ENCODE measurements at places on chromosomes 11 and 22.

- no peak for DNase-seq
These were observed 358.4 kb downstream of the OPCML start for GRCh38 chr11:133173810-133174412.

DNA sequence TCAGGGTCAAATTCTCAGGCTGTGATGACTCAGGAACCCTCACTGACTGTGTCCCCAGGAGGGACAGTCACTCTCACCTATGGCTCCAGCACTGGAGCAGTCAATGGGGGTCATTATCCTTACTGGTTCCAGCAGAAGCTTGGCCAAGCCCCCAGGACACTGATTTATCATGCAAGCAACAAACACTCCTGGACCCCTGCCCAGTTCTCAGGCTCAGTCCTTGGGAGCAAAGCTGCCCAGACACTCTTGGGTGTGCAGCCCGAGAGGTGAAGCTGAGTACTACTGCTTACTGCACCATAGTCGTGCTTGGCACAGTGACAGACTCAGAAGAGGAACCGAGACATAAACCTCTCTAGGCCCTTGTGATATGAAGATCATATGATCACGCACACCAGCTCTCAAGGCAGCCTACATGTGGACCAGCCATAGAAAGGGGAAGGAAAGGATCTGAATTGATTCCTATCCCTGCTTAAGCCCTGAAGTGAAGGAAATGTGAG, 58.2 kb downstream of the ZNF280B start:
- DNase-seq: no peak

- no peak for DNase-seq
These were observed 214.6 kb downstream of the NTM start for GRCh38 chr11:131584785-131585592.

GRCh38 chr11:19711911-19712280, 741 bp upstream of the NAV2 start:
- no peak for DNase-seq

- no peak for DNase-seq
These were observed 268.2 kb downstream of the FAM181B start for GRCh38 chr11:82465481-82465880.

- DNase-seq: no peak
These were observed 75.1 kb downstream of the LARGE2 start for GRCh38 chr11:45997599-45997998.

- DNase-seq: no peak
These were observed 3.3 kb downstream of the OR51B4 start for GRCh38 chr11:5298451-5298850.

GRCh38 chr11:20102397-20102796, 57.9 kb downstream of the DBX1 start:
- DNase-seq: no peak

DNA sequence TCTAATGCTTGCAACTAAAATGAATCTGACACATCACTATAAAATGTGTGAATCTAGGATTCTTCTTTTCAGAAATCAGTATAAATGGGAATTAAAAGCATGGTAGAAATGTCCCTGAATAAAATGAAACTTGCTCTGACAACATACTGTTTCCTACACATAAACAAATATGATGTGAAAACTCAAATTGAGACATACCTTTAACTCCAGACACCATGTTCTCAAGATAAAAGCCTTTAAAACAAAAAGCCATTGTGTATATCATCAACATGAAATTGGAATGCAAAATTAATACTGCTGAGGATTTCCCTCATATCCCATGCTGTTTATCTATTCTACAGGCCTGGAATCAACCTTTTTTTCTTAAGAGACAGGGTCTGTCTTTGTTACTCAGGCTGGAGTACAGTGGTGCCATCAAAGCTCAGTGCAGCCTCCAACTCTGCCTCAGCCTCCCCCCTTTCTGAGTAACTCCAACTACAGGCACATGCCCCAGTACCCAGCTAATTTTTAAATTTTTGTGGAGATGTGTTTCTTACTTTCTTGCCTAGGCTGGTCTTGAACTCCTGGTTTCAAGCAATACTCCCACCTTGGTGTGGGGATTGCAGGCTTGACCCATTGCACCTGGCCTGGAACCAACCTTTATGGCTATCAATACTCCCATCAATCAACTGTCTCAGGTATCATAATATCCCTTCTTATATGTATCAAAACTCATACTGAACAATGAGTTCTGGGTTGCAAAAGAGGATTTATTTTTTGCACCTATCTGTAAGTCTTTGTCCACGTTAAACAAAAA, 6.7 kb downstream of the TAF1D start:
- no peak for DNase-seq

- DNase-seq: peak; percentile 46
These were observed at the start of gene PITPNM1 for GRCh38 chr11:67504950-67505581. Gene PITPNM1, minus strand, starts transcription at chr11:67505363. Its CDS starts 1,183 bp downstream, at chr11:67504180.

DNA sequence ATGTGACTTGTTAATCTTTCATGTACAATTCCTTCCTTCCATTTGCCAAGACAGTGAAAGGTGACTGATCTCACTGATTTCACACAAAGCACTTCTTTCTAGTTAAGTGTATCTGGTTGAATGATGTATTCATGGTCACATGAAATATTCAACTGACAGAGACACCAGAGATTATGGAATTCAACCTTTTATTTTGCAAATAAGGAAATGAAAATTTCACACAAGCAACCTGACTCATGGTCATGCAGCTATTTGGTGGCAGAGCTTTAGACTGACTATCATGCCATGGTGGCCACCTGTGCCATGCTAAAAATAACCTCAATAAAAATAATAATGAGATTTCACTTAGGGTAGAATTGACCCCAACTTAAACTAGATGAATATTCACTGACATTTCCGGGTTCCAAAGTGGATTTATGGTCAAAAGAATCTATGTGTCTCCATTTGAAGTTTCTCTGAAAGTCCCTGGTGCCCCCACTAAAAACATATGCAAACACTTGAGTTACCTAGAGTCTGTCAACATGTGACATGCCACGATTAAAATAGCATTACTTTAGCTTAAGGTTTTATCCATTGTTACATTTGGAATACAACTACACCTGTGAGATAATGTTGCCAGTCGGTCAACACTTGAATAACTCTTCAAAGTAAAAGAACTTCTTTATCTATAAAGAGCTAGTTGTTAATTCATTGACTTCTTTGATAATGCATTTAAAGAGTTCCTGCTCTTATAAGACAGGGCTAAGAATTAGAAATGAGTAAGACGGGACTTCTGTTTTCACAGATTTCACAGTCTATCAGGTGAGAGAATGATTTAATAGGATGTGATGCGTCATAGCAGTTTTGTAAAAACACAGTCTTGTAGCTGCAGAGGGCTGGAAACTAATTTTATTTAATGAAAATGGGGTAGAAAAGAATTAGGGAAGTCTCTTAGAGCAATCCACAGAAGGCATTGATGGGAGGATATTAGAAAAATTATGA, 94.6 kb upstream of the OR9G4 start:
- no peak for DNase-seq

DNA sequence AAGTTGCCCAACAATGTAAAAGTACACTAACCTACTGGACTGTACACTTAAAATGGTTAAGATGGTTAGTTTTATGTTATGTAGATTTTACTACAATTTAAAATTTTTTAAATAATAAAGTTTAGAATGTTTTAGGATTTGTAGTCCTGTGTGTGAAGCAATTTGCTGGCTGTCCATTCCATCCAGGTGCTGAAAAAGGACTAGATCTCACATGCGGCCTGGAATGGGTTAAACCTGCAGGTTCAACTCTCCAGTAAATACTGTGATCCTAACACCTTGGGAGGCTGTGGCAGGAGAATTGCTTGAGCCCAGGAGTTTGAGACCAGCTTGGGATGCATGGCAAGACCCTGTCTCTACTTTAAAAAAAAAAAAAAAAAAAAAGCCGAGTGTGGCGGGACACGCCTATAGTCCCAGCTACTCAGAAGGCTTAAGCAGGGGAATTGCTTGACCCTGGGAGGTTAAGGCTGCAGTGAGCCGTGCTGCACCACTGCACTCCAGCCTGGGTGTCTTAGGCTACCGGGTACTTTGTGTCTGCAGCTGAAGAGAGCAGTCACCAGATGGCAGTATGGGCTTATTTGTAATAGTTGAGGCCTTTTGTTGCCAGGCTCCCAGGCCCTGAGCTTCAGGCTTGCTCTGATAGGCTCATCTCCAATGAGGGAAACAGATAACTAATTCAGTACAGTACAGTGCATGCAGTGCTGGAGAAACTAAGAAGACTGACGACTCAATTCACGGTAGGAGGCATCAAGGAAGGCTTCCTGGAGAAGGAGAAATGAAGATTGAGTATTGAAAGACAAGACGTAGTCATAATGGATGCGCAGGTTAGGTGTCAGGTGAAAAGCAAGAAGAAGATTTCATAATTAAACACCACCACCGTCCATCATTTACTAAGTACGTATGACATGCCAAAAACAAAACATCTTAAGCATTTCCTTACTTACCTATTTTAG, 64.7 kb upstream of the ASPHD2 start:
- peak; percentile 39 for DNase-seq

DNA sequence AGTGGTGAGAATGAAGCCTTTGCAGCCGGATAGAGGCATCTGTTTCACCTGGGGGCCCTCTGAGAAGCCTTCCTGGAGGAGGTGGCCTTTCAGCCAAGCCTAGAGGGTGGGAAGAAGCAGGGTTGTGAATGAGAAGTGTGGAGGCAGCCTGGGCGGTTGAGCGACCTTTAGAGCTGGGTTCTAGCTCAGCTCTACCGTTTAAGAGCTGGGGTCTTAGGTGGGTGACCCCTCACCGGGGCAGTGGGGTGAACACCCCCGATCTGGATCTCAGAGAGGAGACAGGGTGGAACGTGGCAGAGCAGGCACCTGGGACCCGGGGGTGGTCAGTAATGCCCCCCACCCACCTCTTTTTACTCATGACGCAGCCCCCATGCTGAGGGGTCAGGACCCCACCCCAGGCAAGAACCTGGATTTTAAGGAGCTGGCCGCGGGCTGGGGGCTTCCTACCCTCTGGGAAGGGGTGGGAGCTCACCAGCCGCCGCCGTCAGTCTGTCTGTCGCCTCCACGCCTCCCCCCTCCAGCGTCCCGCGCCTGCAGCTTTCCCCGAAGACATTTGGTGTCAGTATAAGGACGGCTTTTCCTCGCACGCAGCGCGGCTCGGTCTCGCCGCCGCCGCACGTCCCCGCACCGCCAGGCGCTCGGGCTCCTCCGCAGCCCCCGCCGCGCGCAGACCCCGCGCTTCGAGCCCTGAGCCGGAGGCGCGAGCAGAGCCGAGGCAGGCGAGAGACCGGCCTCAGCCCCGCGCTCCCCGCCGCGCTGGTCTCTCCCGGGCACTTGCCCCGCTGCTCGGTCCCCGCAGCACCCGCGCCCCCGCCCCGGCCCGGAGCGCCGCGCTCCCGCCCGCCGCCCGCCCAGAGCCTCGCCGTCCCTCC, 13.3 kb upstream of the CACNA1I start:
- DNase-seq: peak; percentile 54

- DNase-seq: no peak
These were observed 273.5 kb downstream of the ST3GAL4 start for GRCh38 chr11:126628790-126629621.

DNA sequence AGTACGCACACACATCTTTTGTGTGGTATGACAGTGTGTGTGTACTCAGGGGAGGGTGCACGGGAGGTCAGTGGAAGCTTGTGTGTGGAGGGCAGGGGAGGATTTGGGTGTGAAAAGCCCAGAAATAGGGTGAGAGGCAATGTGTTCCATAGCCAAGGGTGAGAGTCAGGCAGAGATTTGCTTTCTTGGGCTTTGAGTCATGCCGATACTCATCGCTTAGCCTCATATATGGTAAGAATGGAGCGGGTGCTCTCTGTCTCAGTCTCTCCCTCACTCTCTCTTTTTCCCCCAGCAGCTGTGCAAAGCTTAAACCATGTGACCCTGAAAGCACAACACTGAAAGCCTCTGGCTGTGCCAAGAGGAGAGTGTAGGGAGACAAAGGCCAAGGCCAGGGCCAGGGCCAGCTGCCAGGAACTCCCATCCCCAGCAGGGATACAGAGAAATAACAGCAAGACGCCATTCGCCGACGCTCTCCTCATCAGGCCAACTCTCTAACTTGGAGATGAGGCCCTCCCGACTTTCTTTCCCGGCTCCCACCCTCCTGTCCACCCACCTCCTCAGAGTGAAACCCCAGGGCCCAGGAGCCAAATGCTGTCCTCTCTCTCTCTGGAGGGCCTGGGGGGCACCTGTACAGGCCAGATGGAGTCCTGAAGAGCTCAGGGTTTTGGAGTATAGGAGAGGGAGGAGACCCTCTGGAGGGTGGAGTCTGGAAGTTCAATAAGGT, 20.3 kb upstream of the MICAL3 start:
- DNase-seq: no peak

DNA sequence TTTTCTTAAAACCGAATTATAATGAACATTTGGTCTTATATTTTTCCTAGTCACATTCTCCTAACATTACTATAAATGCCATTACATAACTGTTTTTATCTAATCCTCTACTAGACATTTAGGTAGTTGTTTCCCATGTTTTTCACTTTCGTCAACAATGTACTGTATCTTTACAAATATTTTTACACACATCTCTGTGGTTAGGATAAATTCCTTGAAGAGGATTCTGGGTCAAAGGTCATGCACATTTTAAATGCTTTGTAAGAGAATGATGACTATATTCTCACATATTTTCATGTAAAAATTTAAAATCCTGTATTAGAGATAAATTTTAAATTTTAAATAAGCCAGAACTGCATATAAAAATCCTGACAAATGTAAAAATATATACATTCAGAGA, 61.3 kb upstream of the CLNS1A start:
- DNase-seq: no peak

DNA sequence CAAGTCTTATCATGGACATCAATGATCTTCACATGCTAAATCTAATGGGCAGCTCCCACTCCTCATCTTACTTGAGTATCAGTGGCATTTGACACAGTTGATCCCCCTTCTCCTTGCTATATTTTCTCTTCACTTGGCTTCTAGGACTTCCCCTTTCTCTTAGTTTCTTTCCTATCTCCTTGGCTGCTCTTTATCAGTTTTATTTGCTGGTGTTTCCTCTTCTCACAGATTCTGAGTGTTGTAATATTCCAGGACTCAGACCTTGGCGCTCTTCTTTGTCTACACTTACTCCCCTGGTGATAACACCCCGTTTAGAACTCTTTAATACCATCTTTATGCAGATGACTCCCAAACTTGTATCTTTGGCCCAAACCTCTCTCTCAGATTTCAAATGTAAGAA, 33.9 kb upstream of the RASSF10 start:
- no peak for DNase-seq

All from activated CD4-positive, alpha-beta T cell treated with anti-CD3 and anti-CD28 coated beads, Interleukin-2, amount 50 U/mL, for 4 hours (primary cell).